Left renal pelvis (tissue), 4 donors: ENCODE measurements at places on chromosomes 13 and 19. TPM values are rescaled to one million over a fixed set of nuclear protein-coding genes. Genes with fewer than 3 reads are reported as not detected.

DNA sequence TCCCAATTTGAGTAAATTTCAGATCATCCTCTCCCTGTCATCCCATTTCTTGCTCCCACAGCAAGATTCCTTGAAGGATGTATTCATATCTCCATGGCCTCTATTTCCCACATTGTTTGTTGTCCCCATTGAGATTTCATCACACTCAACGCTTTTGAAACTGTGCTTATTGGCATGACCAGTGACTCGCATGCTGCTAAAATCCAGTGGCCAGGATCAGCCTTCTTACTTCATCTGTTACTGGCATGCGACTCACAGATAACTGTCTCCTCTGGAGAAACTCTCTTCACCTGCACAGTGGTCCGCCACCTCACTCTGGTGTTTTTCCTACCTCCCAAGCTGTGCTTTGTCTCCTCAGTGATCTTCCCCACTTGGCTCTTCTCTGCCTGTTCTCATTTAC lies 95.8 kb downstream of the WASF3 start:
- DNase-seq: no peak

- no peak for DNase-seq
Measured at GRCh38 chr19:869245-870177, 10.0 kb downstream of the CFD start.

GRCh38 chr13:97077341-97077740 lies 83.1 kb upstream of the OXGR1 start:
- DNase-seq: no peak

DNA sequence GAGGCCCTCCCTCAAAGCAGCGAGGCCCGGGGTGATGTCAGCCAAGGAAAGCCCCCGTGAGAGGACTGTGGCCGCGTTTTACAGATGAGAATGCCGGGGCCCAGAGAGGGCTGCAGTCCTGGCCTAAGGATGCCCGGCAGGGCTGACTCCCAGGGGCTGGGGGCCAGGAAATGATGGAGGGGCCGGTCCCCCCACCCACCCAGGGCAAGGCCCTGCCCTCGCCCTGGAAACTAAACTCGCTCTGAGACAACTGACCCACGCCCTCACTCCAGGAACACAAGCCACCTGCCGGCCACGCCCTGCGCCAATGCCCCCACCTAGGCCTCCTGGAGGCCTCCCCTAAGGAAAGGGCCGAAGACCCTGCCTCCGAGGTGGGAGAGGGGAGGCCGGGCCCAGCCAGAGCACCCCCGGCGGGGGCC lies 7.2 kb downstream of the ZBTB7A start:
- DNase-seq: no peak

DNA sequence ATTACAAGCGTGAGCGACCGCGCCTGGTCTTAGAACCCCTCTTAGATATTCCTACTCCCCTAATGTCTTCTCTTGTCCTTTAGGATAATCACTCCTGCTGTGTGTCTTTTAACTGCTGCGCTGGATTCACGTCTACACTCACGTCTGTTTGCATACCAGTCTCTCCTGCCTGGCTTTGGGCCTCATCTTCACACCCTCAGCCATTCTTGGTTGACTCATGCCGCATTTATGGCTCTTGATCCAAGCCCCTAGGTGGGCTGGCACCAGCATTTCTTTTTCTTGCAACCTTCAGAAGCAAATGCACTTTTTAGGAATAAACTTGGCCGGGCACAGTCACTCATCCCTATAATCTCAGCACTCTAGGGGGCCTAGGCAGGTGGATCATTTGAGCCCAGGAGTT lies 22.7 kb downstream of the MYO9B start:
- no peak for DNase-seq

DNA sequence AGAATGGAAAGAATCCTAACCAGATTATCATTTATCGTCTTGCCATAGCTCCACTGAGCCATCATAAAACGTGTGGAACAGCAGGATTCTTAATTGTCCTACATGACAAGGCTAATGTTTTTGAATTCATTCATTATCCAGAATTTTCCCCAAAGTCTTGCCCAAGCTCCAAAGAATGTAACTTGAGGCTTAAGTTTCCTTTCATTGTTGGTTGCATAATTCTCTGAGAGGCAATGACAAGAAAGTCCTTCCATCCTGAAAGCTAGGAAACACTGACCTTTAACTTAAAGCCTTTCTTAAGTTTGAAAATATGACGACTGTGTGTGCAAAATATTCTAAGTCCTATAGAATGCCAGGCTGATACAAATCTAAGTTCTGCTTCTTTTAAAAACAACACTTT lies 546.1 kb downstream of the SUCLA2 start:
- DNase-seq: no peak

DNA sequence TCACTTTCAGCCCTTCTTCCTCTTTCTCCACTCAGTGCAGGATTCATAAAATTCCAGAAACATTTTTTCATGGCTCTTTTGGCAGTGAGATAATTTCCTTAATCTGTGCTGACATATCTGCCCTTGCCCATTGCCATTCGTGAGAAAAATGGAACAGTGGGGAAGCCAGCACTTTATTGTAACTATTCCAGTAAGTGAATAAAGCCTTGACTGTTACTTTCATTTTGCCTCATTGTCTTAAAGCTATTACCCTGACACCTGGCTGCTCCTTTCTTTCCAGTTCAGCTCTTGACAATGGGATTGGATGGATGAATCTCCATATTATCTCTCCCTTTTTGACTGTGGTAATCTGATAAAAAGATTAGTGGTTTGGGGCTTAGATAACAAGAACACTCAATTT lies 1068.1 kb upstream of the PCDH20 start:
- DNase-seq: no peak

- no peak for DNase-seq
Measured at GRCh38 chr19:50695251-50696093, 24.1 kb downstream of the SHANK1 start.

DNA sequence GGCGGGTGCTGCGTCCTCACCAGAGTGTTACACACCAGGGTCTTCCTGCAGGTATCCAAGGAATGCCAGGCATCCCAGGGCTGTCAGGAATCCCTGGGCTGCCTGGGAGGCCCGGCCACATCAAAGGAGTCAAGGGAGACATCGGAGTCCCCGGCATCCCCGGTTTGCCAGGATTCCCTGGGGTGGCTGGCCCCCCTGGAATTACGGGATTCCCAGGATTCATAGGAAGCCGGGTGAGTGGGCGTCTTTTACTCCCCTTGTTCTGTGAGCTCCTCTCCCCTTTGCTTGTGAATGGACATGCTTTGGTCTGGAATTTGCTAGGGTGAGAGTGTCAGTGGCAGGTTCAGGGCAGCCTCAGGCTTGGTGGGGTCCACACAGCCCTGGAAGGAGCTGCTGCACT lies 75.9 kb downstream of the RAB20 start:
- DNase-seq: no peak

GRCh38 chr13:113219256-113219940 lies 10.0 kb downstream of the CUL4A start:
- no peak for DNase-seq

DNA sequence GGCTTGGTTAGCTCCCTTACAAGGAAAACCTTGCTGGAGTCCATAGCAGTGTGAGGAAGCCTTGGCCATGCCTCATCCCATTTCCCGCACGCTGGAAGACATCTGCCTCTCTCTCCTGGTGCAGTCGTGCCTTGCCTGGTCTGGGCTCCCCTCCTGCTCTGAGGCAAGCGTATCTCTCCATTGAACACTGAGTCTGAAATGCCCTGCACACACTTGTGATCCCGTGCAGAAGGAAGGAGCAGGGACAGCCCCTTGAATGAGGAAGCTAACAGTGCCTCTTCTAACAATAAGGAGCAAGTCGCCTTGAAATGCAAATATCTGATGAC lies 407 bp upstream of the ZNF440 start:
- no peak for DNase-seq

- no peak for DNase-seq
Measured at GRCh38 chr19:43759515-43759914, 4.8 kb upstream of the SMG9 start.

GRCh38 chr13:44465318-44465717 lies 91.7 kb downstream of the SERP2 start:
- DNase-seq: no peak

- DNase-seq: peak; percentile 78
Measured at GRCh38 chr19:56966225-56966696, 125.7 kb upstream of the PEG3 start.

DNA sequence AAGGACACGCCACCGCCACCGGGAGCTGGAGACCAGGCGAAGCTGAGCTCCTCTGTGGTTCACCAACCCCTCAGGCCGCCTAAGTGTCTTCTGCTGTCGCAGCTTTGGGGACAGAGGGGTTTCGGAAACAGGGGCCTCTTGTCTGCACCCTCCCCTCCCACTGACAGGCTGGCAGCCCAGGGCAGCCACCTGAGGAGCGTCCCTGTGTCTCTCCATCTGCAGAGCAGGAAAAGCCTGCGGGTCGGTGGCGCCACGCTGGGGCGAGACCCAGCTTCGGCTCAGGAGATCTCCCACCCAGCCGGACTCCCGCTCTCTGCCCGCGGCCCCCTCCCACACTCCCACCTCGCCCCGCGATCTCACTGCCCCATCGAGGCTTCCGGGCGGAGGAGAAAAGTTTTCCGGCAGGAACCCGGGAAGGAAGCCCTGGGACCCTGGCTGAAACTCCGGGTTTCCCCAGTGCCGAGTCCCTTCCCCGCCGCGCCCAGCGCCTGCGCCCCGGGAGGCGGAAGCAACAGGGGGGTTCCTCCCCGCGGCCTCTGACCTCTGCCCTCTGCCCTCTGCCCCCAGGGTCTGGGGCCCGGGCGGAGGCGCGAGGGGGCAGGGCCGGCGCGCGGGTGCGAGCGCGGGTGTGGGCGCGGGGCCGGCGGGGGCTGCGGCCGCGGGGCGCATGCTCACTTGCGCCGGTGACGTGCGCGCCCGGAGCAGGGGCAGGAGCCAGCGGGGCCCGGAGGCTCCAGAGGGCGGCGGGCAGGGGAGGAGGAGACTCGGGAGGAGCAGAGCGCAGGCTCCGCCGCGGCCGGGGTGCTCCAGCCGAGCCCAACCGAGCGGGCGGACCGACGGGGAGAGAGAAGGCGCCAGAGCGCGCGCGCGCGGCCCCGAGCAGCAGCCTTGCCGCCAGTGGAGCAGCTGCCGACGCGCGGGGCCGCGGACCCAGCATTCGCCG lies at the start of gene ATP11A:
Gene ATP11A, plus strand, starts transcription at position 736 of the 943 bp plus-strand sequence. CDS start 379 bp downstream, outside the sequence.
- peak; percentile 85 for DNase-seq

GRCh38 chr19:32555786-32556185 lies 25.2 kb upstream of the PDCD5 start:
- DNase-seq: no peak

- no peak for DNase-seq
Measured at GRCh38 chr19:49653466-49653806, 11.4 kb downstream of the SCAF1 start.

- no peak for DNase-seq
Measured at GRCh38 chr19:32652894-32653598, 21.9 kb downstream of the ANKRD27 start.

The FOXA3 gene
- polyA plus RNA-seq: 0.26 TPM

The CFAP97D2 gene
- polyA plus RNA-seq: not detected

The C19orf85 gene
- polyA plus RNA-seq: not detected
